ENCODE measurements at places on chromosomes 4 and X. TPM values are rescaled to one million over a fixed set of nuclear protein-coding genes. Genes with fewer than 3 reads are reported as not detected.

- DNase-seq: no peak
These were observed 22.3 kb downstream of the GAB3 start for GRCh38 chrX:154728431-154729190.

- no peak for DNase-seq
These were observed 933 bp downstream of the CNKSR2 start for GRCh38 chrX:21374994-21375707.

DNA sequence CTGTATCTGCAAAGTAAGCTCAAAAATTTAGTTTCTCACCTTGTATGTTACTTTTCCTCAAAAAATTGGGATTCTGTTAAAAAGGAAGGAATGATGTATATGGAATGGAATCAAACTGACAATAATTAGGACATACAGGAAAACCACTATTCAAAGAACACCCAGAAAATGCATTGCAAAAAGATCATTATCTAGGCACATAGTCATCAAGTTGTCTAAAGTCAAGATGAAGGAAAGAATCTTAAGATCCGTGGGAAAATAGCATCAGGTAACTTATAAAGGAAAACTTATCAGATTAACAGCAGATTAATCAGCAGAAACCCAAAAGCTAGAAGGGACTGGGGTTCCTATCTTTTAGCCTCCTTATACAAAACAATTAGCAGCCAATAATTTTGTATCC is 23.1 kb upstream of the PLK4 start:
- DNase-seq: no peak

GRCh38 chr4:91319556-91320268 is 984.1 kb upstream of the GRID2 start:
- no peak for DNase-seq

DNA sequence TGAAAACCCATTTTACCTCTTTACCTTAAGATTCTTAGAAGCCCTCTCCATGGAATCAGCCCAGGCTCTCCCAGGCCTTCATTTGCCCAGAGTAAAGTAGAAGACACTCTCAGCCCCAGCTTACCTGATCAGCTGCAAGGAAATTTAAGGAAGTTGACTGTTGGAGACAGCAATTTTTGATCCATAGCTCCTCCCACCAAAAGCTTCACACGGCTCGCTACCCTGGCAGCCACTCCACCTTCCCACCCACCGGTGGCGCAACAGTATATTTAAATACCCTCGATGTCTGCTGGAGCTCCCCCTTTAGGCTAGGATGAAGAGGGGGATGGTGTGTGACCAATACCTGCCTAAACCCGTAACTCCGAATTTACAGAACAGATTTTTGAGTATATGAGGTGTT is 75.4 kb downstream of the MBNL3 start:
- no peak for DNase-seq

Gene NEIL3
- 6.5 TPM for polyA plus RNA-seq
